ENCODE measurements at places on chromosomes 12 and 14.
A peak's percentile ranks its signal among the peaks of the same experiment; 100 is the strongest.

GRCh38 chr12:57031138-57031725 lies 14.9 kb upstream of the TAC3 start:
- peak; percentile 19 for DNase-seq

- DNase-seq = peak; percentile 42
Measured at GRCh38 chr12:4215229-4216186, 58.1 kb upstream of the CCND2 start.

DNA sequence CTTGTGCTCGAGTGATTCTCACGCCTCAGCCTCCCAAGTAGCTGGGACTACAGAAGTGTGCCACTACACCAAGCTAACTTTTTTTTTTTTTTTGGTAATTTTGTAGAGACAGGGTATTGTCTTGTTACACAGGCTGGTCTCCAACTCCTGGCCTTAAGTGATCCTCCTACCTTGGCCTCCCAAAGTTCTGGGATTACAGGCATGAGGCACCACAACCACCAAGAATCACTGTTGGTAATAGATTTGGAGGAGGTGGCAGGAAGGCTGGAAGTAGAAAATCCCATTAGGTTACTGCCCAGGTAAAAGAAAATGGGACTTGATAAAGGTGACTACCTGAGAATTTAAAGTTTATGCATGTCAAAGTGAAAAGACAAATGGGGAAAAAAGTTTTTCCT lies 1.4 kb upstream of the CDCA4 start:
- no peak for DNase-seq

DNA sequence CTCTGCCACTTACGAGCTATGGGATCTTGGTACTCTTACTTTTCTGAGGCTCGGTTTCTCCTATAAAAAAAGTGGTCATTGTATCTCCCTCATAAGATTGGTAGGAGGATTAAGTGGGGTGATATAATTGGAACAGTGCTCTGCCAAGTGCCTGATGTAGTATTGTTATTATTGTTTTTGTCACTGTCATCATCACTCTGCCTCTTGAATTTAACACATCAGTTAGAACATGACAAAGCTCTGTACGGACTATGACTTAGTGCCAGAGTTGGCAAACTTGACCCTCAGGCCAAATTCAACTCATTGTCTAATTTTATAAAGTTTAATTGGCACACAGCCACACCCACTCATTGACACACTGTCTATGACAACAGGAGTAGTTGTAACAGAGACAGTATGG lies 229.0 kb upstream of the NOS1 start:
- no peak for DNase-seq

DNA sequence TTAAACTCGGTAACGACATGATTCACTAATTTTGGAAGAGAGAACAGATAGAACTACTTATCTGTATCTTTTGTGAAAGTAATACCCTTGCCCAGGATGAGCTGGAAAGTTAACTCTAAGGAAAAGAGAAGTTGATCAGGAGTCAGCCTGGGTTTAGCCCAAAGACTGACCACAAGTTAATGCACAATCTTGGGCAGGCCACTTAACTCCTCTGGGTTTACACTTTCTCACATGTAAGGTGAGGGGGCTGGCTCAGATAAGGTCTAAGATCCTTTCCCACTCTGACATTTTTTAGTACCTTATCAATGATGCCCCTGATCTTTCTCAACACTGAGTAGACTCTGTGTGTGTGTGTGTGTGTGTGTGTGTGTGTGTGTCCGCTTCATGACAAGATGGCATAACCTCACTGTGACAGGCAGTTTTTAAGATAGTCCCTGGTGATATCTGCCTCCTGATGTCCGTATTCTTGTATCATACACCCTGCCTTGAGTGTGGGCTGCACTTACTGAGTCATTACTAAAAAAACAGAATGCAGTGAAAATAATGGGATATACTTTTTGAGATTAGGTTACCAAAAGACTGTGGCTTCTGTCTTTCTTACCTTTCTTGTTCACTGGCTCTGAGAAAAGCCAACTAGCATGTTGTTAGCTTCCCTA lies 56.2 kb upstream of the CCDC198 start:
- DNase-seq = no peak

DNA sequence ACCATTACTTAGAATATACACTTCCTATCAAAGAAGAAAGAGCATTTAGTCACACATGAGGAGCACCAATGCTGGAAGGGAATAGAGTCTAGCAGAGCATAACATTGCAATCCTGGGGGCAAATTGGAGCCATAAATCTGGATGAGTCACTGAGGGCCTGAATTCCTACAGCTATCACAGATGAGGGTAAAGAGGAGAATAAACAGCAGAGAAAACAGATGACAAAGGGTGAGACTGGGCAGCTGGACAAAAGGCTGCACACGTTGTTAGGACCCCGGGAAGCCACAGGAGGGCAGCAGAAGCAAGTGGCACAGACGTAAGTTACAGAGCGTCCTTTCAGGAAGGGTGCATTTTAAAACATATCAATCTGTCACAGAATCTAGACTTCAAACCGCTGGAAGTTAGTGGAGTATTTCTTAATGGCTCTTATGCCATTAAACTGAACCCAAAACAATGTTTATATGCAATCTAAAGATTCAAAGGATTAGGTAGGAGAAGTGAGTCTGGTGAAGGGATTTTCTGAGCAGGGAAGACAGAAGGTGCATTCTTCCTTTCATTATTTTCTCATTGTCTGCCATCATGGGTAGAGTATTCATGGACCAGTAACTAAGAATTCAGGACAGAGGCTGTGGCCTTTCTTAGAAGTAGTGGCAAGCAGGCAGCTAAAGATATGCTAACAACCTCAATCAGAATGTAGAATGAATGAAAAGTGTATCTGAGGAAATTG lies 159.8 kb upstream of the DAAM1 start:
- DNase-seq = peak; percentile 8

DNA sequence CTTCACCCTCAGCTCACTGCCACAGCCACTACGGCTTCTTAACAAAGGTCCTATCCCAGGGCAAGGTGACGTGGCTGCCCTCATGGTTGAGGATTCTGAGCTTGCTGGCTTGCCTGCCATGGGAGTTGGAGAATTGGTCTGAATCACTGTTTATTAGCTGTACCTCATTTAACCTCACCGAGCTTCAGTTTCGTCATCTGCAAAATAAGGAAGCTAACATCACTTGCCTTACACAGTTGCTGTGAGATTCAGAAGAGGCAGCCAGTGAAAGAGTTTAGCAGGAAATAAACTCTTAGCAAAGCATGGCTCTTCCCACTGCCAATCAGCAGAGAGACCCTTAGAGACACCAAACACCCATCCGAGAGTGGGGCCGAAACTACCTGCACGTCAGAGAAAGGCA lies 90.1 kb upstream of the KCNA1 start:
- DNase-seq = no peak

DNA sequence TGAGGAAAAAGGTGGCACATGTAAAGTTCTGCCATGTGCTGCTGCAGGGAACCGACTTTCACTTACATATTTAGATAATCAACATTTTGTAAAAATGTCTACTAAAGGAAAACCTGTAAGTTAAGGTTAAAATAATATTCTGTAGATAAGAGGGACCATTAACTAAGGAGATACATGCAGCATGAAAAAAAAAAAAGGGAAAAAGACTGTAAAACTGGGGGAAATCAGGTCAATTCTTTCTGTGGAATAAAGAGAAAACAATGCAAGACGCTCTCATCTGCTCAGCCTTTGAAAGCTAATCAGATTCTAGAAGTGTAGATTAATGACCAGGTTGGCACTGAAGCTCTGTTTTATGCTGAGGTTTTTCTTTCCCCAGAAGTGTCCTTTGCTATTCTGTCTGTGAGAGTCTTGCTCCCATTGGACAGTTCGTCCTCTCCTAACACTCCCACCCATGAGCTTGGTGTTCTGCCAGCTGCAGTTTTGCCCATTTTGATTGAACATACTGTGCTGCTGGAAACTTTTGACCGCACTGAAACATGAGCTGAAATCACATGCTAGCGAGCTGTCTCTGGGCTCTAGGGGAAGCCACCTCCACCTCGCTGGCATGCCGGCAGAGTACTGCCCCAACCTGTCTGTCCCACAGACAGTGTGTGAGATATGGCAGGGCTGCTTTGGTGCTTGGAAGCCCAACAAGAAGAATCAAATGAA lies 39.7 kb downstream of the PPTC7 start:
- no peak for DNase-seq

DNA sequence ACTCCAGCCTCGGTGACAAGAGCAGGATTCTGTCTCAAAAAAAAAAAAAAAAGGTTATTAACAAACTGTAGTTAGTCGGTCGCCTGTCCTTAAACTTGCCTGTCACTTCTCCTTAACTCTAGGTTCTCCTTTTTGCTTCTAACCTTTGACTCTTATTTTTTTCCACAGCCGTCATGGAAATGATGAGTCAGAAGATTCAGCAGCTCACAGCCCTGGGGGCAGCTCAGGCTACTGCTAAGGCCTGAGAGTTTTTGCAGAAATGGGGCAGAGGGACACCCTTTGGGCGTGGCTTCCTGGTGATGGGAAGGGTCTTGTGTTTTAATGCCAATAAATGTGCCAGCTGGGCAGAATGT lies 418 bp upstream of the MYG1 start:
- peak; percentile 38 for DNase-seq

DNA sequence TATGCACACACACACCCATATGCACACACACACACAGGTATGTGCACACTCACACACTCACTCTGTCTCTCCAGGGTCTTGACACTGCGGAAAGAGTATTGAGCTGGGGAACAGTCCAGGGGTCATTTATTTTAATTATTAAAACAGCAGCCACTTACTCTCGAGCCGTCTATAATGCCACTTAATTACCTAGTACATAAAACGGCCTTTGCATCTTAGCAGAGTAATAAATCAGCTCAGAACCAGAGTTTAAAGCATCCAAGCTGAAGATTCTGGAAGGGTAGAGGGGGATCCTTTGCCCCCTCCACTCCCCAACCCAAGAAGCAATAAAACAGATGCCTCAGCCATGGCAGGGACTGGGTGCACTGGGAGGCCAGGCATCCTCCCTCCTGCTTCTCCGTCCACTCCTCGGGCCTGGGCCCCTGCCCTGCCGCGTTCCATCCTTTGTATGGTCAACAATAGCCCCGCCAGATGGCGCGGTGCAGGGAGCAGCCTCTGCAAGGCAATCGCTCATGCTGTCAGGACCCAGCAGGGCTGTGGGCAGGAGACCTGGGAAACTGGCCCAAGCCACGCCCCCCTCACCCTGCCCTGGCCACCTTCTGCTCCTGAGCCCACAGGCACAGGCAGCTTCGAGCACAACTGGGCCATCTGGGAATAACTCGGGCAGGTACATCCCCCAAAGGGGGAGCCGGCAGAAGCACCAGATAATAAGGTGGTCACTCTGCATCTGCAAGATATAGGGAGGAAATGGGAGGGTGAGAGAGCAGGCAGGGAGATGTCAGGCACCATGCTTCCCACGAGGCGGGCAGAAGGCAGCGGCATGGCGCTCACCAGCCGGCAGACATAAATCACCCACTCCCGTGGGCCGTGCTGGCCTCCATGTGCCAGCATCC lies 40.9 kb downstream of the CCDC85C start:
- DNase-seq = no peak

DNA sequence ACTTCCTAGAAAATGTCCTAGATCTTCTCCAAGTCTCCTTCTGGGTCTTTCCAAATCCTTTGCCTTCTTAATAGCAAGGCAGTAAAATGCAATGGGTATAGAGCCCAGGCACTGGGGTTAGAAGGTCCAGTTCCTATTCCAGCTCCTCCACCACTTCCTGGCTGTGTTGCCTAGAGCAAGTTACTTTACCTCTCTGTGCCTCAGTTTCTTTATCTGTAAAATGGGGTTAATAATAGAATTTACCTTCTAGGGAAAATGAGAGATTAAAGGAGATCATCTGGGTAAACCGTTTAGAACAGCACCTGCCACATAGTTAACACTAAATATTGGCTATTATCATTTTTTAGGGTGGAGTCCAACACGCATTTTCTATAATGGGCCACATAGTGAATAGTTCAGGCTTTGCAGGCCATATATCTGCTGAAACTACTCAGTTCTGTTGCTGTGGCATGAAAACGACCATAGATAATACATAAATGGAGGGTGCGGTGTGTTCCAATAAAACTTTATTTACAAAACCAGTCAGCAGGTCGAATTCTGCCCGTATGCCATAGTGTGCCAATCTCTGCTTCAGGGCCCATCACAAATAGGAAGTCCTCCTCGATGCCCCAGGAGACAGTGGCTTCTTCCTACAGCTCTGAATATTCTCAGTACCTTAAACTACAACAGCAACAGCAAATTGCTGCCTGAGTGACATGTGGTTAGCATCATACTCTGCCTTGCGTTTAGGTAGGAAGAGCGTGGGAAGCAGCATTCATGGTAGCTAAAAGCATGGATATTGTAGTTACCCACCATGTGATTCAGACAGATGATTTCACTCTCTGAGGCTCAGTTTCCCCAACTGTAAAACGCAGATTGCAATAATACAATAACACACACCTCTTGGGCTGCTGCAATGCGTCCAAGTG lies 60.9 kb downstream of the SVOP start:
- no peak for DNase-seq

DNA sequence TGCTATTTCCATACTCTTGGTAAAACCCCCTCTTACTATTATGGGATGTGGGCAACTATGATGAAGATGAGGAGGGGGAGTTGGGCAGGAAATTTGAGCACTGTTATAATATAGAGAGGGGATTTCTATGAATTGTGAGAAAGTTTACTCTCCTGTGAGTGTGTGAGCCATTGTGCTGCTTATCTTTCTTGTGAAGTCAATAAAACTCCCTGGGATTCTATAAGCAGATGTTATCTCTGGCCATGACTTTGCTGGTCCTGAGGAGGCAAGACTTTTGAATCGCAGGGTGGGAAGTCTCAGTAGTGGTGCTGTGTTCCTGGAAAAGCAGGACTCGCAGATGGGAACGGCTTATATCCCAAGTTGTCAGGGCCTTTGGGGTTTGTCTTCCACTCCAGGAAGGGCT lies 62.2 kb downstream of the EMP1 start:
- no peak for DNase-seq

DNA sequence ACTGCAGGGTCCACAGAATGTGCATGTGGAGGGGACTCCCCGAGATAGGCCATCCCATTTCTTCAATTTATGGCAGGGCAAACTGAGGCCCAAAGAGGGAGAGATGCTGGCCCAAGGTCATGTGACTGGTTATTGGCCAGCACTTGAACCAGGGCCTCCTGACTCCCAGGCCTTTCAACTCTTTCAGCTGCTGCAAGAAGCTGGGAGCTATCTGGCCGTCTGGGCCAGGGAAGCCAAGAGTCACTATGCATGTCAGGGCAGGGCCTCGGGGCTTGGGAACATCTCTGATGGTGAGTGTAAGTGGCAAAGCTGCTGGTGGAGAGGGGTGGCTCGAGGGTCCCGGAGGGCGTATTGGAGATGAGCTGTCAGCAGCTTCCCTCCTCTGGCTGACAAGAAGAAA lies 9.5 kb upstream of the LTBP2 start:
- no peak for DNase-seq

- DNase-seq = no peak
Measured at GRCh38 chr14:96164861-96165490, 39.7 kb upstream of the BDKRB2 start.

- DNase-seq = peak; percentile 44
Measured at GRCh38 chr12:614411-614970, 48.8 kb downstream of the NINJ2 start.

DNA sequence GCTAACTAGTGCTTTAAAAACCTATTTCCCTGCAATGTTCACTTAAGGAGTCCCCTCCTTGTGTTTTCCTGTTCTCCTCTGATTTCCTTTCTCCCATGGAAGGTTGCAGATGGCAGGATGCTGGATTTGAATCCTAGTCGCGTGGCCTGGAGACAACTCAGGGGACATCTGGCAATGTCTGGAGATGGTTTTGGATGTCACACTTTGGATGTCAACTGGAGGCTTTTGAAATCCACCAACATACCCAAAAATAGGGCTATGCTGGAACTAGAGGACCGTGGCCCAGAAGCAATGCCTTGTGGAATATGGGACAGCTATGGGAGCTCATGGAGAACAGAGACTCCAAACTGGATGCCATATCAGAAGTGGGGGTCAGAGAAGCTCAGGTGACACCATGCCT lies 95.8 kb upstream of the NOS1 start:
- no peak for DNase-seq

Data from CD4-positive, alpha-beta T cell treated with Interleukin-12 subunit alpha and Interleukin-12 subunit beta, for 1 hour (primary cell).